ENCODE measurements at places on chromosomes 2 and 18.
A peak's percentile ranks its signal among the peaks of the same experiment; 100 is the strongest.

DNA sequence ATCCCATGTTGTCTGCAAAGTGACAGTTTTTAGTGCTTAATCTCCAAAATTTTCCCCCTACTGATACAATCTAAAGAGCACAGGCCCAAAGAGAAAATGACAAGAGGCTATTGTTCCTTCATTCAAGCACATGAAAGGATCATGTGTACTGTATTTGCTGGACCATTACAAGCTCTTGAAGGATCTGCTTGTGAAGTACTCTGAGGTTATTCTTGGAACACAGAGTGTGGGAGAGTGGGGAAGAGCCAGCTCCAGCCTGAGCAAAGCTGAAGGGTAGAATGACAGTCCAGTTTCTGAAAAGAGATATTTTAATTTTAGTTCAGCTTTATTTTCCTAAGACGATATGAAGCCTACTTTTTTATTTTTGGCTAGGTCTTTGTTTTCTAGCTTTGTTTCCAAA is 112.2 kb downstream of the GALNT3 start:
- DNase-seq = no peak

- peak; percentile 38 for DNase-seq
These were observed 762 bp upstream of the GAD1 start for GRCh38 chr2:170815746-170816503.

DNA sequence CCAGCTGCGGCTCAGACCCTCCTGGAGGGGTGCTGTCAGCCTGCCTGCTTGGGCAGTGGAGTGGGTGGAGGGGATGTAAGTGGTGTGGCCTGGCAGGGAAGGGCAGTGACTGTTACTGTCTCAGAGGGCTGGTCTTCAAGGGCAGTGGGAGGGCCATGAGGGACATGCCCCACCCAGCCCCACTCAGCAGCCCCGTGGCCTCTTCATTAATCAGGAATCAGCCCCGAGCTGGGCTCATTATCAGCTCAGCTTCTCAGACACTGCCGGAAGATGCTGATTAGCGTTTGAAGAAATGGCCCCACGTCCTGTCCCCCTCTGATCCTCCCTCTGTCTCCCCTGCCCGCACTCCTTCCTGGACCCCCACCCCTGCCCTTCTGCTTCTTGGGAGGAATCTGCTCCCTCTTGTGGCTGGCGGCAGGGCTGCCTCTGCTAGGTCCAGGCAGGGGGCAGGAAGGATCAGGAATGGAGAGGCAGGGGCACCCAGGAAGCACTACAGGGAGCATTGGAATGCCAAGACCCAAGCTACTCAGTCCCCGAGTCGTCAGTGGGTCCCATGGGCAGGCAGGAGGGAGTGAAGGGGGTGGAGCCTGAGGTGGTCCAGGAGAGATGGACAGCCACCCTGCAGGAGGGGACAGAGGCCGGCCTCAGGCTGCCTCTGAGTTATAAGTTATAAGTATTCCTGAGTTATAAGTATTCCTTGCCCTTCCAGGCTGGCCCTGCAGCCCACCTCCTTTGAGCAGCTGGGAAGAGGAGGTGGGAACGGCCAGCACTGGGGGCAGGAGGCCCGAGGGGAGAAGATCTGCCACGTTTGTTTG is 7.0 kb downstream of the ASIC4 start:
- DNase-seq = no peak

DNA sequence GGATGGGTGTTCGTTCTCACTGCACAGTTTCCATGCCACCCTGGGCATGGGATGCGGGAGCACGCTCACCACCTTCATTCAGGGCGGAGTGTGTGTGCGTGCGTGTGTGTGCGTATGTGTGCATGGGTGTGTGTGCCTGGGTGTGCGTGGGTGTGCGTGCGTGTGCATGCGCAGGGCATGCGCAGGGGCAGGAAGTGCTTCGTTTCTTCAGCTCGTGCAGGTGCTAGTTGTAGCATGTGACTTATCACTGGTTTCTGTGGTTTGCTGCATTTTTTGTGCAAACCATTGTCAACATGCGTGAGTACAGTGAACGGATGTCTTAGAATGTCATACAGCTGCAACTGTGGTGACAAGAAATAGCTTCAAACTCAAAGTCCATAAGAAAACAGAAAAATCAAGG is 179.5 kb downstream of the PTGR3 start:
- no peak for DNase-seq

DNA sequence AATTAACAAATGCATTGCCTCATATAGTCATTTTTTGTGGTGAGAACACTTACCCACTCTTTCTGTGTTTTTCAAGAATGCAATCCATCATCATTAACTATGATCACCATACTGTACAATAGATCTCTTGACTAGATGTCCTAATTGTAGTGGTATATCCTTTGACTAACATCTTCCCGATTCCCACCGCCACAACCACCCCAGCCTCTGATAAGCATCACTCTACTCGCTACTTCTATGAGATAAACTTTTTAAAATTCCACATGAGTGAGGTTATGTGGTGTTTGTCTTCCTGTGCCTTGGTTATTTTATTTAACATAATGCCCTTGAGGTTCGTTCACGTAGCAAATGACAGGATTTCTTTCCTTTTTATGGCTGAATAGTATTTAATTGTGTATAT is 6.6 kb downstream of the VWA3B start:
- DNase-seq = no peak

- DNase-seq = no peak
These were observed 159.3 kb downstream of the CYRIA start for GRCh38 chr2:16506366-16506765.

DNA sequence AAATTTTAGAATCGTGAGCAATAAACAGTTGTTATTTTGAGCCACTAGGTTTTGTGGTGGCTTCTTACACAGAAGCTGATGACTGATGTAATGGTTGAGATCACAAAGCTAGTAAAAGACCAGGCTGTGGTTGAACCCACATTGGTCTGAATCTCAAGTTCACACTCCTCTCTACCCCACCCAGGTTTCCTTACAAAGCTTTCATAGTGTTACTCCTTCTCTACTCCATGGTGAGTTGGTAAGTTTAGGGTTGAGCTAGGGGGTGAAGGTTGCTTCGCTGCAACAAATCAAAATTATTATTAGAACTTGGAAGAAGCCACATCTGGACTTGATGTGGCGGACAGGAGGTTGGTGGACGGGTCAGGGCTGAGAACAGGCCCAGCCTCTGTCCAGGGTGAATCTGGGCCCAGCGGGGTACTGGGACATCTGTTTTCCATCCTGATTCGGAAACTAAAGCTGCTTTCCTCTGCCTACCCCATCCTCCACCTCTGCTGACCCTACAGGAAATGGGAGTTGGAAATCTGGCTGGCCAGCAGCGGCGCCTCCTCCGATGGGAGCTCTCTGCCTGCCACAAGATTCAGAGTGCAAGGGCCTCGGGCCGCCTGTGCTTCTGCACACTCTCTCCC is 86.3 kb downstream of the ZFP36L2 start:
- DNase-seq = no peak

DNA sequence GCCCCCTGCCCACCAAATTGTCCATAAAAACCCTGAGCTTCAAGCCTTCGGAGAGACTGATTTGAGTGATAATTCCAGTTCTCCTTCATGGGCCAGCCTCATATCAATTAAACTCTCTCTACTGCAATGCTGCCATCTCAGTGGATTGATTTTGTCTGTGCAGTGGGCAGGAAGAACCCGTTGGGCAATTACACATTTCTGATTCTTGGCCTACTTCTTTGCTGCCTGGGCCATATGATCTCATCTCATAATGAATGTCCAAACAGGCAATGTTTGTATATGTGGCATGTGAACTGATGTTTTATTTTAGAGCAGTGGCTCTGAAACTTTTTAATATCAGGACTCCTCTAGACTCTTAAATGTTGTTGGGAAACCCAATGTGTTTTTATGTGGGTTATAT is 101.2 kb upstream of the SLC38A11 start:
- no peak for DNase-seq

DNA sequence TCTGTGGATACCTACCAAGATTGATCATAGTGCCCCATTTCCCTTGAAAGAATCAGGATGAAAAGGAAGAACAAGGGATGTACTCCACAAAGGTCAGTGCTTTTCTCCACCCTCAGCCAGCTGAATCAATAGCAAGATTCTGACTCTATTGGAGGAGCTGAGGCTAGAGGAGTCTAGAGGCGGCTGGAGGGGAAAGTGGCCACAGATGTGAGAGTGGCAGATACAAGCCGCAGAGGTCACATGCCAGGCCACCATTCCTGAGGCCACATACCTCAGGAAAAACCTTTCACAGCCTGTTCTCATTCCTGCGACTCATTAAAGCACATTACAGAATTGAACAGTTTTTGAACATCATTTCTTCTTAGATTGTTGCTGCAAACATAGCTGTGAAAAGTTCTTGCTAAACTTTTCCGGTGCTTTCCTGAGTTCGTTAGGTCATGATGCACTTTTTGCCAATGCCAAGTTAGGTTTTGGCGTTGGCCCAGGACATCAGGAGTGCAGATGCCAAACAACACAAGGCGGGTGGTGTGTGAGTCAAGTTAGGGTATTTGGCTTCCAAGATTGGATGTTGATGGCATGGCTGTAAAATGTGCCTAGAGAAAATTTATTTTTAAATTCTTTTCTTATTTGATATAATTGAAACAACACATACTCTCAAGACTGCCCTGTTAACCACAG is 160.7 kb upstream of the SP5 start:
- DNase-seq = no peak

DNA sequence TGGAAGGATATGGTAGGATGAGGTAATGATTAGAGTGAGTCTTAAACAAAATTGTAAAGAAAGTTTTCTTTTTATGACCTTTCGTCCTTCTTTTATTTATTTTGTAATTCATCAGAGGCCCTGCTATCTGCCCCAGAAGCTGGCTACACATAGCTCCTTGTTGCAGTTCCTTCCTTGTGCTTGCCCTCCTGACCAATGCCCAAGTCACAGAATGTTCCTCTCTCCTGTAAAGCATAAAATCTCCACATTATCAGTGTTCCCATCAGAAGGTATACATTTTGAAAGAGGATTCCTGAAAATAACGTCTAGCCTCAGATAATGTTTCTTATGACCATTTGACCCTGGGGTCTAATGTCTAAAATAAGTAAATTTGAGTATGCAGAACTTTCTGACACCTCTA is 78.3 kb downstream of the RND3 start:
- DNase-seq = no peak

GRCh38 chr2:211391189-211391567 is 834.8 kb downstream of the CPS1 start:
- DNase-seq = no peak

DNA sequence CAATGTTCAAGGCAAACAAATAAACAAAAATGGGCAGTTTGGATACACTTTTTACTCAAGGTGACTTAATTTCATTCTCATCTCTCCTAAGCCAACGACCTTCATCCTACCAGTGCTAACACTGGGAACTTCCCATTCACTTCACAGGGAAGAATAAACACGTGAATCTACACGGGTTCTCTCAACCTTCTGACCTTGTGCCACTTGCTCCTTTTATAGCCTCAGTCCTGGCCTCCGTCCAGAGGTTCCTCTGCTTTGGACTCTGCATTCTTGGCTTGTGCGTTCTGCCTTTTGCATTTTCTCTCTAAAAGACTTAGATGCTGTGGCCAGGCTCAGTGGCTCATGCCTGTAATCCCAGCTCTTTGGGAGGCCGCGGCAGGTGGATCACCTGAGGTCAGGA is 13.8 kb downstream of the ZNF2 start:
- no peak for DNase-seq

DNA sequence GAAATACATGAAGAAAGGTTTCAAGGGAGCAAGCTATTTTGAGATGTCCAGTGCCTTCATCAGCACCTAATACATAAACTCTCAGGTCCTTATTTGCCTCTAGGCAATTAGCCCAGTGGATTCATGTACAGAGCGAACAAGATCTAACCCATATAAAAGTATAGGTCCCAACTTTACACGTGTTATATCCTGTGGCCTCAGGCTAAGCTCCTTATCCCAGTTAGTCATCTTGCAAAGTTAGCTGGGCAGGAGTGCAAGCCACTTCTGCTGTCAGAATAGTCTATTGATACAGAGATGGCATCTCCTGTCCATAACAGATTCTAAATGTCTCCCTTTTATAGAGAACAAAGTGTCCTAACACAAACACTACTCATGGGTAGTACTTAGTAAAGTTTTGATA is 203.9 kb upstream of the PIK3C3 start:
- no peak for DNase-seq

DNA sequence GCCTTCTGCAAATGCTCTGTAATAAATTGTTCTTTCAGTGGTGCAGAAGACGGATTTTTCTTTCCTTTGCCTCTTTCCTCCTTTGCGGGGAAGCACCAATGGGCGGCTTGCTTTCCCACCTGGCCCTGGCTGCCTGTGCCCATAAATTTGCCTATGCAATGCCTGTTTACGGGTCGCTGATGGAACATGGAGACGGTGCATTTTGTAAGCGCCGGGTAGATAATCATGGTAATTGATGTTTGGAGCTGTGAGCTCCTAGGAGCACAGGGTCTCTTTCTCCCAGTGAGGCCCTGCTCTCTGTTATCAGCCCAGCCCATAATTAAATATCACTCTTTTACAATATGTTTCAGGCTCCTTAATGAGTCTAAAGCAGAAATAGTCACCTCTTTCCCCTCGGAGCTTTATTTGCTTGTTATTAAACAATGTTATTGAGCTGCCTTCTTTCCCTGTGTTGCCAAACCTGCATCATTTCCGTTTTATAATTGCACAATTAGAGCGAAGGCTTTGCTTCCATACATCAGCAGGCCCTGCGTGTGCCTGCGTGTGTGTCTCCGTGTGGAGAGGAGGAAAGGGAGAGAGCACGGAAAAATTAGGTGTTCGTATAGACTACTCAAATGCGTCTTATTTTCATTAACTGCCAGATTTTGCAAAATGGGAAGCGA is 437.4 kb upstream of the POU3F3 start:
- no peak for DNase-seq

- DNase-seq = no peak
These were observed 43.2 kb upstream of the GLS start for GRCh38 chr2:190837420-190837819.

DNA sequence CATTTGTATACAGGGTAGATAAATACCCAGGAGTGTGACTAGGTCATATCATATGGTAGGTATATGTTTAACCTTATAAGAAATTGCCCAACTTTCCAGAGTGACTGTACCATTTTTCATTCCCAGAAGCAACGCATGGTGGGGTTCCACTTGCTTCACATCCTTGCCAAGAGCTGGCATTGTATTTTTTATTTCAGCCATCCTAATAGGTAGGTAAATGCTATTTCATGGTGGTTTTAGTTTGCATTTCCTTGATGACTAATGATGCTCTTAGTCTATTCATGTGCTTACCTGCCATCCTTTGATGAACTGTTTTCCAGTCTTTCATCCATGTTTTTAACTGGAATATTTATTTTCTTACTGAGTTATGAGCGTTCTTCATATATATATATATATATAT is 51.9 kb downstream of the MAP4K3 start:
- DNase-seq = no peak

DNA sequence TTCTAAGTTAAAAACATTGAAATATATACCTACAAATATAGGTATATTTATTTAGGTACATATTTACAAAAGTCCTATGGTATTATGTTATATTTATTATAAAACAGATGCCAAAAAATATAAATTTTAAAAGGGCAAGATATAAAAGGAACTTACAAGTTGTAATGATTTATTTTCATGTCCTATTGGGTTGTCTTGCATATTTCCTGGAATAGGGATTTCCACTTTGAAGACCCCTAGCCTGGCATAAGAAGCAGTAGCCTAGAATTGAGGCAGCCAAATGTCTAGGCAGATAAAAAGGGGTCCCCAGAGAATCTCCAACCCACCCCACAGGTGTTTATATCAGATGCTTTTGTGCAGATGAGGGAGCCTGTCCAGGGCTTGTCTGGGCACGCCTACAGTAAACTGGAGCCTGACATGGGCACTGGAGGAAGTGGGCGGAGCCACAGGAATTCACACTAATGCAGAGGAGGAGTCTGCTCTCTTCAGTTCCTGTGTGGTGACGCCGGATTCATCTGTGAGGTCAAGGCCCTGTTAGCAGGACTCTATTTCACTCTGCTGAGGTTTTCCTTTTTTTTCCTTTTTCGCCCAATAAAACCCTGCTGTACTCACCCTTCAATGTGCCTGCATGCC is 1088.9 kb upstream of the PIK3C3 start:
- no peak for DNase-seq

Measured in activated CD8-positive, alpha-beta memory T cell treated with anti-CD3 and anti-CD28 coated beads for 1 hour (primary cell).